ENCODE measurements at places on chromosomes 2 and 18. TPM values are rescaled to one million over a fixed set of nuclear protein-coding genes. Genes with fewer than 3 reads are reported as not detected.

The WDR75 gene
- polyA plus RNA-seq = 10.1 TPM

DNA sequence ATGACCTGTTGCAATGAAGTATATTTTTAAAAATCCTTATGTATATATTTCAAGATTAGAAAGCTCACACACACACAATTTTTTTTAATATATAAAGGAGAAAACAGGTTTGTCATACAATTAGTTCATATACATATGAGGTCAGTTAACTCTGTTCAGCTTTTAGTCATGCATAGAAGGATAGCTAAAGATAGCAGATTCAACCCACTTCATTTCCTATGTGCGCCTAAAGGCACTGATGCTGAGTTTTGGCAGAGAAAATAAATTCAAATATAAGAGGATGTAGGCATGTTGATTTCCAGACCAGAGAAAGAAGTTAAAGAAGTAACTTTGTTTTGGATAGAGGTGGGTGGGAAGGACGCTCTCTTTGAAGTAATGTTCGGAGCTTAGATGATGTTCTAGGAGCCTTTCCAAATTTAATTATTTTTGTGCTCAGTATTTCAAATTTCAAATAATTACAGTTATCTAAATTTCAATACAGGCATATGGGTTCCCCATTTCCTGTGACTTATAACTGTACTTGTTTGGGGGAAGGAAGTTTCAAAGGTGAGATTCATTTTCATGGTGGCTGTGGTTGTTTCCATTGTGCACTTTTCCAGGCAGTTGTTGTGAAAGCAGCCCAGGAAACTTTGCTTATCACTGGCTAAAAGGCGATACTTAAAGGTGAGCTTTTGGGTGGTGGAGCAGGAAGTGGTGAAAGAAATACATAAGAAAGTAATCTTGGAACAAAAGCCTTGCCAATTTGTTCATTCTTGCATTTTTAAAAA, 523.4 kb upstream of the FANCL start:
- DNase-seq = no peak
- no peaks in the 10 kb centered on the region for H3K36me3 ChIP-seq
- no peak overlapping the region for H3K4me3 ChIP-seq
- H3K27me3 ChIP-seq = peaks cover 4% of the 10 kb centered on the region

- no peak for DNase-seq
- H3K4me3 ChIP-seq = no peak overlapping the region
- H3K27me3 ChIP-seq = peaks cover 5% of the 10 kb centered on the region
- no peaks in the 10 kb centered on the region for H3K4me1 ChIP-seq
Measured at GRCh38 chr2:200065477-200065876, 110.1 kb downstream of the MAIP1 start.

DNA sequence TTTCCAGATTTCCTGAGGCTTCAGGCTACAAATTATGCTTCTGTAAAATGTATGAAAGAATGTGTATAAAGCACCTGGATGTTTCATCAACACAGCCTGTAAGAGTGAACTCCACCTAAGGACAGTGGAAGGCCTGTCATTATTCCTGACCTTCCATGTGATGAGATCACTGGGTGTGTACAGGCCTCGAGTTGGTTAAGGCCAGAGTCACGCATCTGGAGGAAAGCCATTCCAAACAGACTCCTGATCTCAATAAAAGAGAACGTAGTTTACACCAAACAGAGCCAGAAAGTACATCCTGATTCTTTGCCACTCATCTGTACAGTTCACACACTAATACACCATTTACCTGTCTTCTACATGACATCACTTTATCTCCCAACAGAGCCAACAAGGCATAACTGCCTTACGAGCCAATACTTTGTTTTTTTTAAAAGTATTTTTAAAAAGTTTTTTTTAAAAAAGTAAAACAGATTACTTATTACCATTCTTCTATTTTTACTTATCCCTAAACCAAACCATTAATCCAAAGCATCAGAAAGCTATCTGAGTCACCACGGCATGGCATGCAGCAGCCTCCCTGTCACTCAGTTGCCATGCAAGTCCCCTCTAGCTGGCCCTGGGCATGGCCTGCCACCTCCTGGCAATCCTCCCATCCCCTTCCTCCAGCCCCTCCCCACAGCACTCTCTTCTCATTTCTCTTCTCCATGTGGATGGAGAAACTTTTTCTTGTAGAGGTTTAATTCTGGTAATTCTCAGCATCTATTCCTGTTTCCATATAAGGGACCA, 78.8 kb upstream of the TFCP2L1 start:
- H3K27ac ChIP-seq = no peak overlapping the region
- H3K4me3 ChIP-seq = no peak overlapping the region
- H3K4me1 ChIP-seq = no peaks in the 10 kb centered on the region
- peaks cover 31% of the 10 kb centered on the region for H3K36me3 ChIP-seq
- DNase-seq = no peak
- H3K27me3 ChIP-seq = no peaks in the 10 kb centered on the region

- no peak overlapping the region for H3K27ac ChIP-seq
- no peak overlapping the region for H3K4me3 ChIP-seq
- no peak for DNase-seq
- H3K36me3 ChIP-seq = no peaks in the 10 kb centered on the region
- H3K4me1 ChIP-seq = no peaks in the 10 kb centered on the region
Measured at GRCh38 chr2:157122776-157123175, 134.7 kb upstream of the GALNT5 start.
